ENCODE measurements at places on chromosomes 12 and 14.

- DNase-seq: no peak
Measured at GRCh38 chr12:109885616-109886015, 5.3 kb upstream of the GLTP start.

GRCh38 chr12:54991161-54991990 is 6.8 kb upstream of the TESPA1 start:
- DNase-seq: peak; percentile 79

DNA sequence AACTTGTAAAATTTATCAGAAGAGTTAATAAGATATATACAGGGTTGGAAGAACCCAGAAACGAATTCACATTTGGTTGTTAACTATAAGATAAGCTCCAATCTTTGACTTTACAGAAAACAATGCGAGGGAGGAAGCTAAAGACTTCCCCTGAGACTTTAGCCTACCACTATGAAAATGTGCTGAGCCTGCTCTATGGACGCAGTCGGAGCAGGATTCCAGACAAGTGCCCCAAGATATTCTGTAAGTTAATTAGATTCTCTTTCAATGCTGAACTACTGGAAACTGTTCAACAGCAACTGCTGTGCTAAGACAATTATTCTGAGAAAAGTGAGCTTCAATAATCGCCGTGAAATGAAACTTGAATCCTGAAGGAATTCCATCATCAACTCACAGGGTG is 8.3 kb upstream of the LRRC10 start:
- no peak for DNase-seq

DNA sequence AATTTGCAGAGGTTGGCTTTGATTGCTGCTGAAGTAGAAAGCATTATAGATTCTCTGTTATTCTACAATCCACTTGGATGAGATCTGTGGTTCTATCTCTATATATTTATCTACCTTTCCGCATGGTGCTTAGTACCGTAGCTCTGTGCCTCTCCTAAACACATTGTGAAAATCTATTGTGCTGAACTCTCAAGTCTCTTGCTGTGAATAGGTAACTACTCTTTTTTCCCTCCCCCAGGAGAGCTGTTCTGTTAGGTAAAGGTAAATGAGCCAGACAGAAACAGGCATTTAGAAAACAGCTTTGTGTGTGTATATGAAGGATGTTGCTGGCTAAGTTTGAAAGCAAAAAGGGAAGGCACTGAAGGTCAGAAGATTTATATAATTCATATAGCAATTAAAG is 112.6 kb downstream of the BRMS1L start:
- no peak for DNase-seq

DNA sequence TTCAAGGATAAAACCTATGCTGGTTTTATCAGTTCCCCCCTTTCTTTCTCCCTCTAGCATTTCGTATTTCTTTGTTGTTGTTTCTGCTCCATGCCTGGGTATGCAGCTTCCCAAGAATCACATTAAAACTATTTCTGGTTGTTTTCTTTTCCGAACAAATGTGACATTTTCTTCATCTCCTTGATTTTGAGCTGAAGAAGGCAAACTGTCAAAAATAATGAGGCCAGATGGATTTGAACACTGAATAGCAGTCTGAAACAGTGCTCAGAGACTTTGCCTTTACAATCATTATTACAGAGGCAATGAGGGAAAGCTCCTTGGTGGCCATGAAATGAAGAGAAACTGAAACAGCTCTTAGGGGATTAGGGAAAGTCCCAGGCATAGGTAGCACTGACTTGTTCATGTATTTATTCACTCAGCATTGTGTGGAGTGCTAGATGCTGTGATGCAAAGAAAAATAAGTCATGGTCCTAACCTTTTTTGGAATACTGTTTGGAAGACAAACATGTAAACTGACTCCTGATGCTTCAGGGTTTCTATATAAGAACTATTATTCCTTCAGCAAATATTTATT is 319.5 kb downstream of the FUT8 start:
- DNase-seq: peak; percentile 71

GRCh38 chr14:51895375-51895774 is 35.0 kb downstream of the GNG2 start:
- no peak for DNase-seq

DNA sequence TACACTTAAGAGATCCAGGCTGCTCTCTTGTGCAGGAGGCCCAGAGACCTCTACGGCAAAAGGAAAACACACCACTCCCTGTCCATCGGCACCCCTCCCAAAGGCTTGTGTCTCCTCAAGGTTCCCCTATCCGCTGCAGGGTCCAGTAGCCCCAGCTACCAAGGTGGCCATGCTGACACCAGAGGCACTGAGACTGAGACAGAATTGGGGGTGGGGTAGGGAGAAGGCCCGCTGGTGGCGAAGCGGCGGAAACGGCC is 590 bp downstream of the DDIT3 start:
- peak; percentile 72 for DNase-seq

- no peak for DNase-seq
Measured at GRCh38 chr12:84974155-84974815, 61.7 kb upstream of the SLC6A15 start.

GRCh38 chr12:131845121-131845520 is 16.9 kb downstream of the MMP17 start:
- DNase-seq: no peak

DNA sequence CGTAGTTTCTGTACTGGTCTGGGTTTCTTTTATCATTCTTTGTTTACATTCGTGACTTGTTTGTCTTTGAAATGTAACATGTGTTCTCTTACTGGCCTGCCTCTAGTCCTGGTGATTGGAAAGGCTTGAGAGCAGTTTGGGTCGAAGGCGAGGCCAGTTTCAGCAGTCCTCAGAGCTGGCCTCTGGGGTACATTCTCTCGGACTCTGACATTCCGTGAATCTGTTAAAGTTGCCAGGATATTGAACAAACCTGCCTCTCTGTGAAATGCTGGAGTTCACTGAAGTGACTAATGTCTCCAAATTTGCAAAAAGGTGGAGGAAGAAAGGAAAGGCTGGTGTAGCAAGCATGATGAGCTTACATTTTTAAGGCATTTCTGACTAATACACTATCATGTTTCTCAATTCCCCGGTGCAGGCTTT is 1.5 kb downstream of the PLEKHA5 start:
- no peak for DNase-seq

- no peak for DNase-seq
Measured at GRCh38 chr12:58897969-58898368, 22.3 kb downstream of the LRIG3 start.

DNA sequence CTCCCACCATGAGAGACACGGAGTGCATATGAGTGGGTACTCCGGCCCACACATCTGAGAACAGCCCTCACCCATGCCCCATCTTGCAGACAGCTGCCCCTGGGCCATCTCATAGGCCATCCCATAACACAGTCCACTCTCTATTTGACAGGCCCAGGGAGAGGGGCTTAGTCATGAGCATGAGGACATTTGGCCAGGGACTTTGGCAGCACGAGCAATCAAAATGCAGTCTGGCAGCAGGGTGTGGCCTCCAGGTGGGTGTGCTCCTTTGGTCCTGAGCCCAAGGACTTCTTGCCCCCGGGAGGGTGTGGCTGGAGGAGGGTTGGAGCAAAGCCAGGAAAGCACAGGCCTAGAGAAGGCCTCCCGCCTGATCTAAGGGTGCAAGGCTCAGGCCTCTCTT is 25.6 kb downstream of the EMP1 start:
- DNase-seq: no peak

- no peak for DNase-seq
Measured at GRCh38 chr14:35335388-35336092, 43.4 kb downstream of the PSMA6 start.

DNA sequence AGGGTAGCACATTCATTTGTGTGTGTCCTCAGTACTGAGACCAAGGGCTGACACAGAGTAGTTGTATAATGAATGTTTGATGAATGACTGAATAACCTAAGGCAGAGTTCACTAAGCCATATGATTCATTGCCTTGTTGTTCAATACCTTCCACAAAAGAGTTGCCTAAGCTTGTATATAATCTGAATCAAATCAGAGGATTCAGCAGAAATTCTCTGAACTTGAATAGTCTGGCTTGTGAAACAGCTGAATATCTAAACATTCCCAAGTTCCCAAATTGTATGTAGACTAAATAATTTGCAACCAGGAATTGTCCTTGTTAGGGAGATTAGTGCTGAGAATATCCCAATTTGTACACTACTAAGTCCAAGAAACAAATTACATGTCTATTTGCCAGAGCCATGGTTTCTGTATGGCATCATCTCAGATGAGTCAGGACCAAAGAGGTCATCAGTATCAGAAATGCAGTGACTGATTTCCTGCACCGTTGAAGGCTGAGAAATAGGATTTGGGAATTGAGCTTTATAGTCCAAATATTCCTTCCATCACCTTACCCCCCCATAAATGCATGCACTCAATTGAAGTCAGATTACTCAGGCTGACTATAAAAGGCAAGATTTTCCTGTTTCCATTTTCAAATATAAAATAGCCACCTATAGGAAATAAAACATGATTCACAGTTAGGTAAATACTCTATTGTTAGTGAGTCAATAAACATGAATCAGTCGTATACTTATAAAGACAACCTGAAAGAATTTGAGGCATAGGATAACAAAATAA is 168.7 kb downstream of the PHLDA1 start:
- DNase-seq: no peak

DNA sequence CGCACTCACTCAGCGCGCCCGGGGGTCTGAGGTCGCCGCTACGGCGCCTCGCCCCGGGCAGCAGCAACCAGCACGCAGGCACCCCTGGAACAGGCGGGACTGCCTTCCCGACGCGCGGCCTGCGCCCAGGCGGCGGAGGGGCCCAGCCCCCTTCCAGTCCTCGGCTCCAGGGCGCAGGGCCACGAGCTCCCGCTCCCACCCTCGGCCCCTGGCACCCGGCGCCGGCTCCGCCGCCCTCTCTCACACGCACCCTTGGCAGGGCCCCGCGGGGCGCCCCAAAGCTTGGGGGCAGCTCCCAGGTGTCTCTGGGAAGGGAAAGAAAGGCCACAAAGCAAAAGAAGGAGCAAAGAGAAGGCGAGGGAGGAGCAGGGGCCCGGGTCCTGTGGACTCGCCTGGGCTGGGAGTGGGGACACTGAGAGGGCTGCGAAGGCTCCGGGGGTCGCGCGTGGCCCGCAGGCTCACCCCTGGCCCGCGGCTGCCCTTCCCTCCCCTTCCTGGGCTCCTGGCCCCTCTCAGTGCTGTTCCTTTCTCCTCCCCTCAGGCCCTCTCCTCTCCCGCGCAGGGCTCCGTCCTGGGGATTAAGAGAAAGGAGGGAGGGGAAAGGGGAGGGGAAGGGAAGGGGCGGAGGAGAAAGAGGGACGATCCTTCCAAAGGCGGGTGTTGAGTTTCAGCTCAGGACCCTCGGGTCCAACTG is 907 bp upstream of the EFS start:
- no peak for DNase-seq

GRCh38 chr14:68596701-68597100 is 196.2 kb downstream of the ZFP36L1 start:
- DNase-seq: no peak

GRCh38 chr14:55715889-55716288 is 135.9 kb downstream of the KTN1 start:
- peak; percentile 49 for DNase-seq

DNA sequence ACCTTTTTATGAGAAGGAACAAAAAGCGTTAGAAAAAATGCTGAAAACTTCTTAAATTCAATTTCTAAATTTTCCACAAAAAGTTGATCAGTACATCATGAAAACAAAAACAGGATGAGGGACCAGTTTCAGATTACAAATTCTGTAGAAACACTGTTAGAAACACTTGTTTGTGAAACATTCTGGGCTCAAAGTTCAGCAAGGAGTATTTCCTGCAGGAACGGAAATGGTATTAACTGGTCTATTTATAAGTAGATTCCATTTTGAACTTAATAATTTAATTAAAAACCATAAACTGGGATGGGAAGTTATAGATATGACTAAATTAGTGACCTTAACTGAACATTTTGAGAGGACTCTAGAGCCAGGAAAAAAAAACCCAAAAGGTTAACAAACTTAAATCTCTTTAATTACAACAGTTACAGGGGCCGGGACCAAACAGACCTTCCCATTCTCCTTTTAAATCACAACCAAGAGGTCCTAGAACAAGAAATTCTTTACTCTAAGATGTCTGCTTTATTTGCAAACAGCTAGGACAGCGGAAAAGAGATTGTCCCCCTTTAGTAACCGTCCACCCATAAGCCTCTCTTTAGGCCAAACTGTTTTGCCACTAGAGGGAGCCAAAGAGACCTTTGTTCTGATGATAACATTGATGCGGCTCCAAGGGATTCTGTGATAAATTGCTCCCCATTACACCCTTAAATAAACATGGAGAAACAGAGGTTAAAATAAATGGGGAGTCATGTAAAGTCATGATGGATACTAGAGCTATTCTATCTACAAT is 69.0 kb upstream of the RERGL start:
- peak; percentile 48 for DNase-seq
